Activated CD4-positive, alpha-beta T cell treated with anti-CD3 and anti-CD28 coated beads, Interleukin-2, Interleukin-4, amounts not matched to agents 100 ng/mL and 50 ng/mL, durations not matched to agents 16 hours and 8 hours (primary cell): ENCODE measurements at places on chromosomes 5 and 9.

DNA sequence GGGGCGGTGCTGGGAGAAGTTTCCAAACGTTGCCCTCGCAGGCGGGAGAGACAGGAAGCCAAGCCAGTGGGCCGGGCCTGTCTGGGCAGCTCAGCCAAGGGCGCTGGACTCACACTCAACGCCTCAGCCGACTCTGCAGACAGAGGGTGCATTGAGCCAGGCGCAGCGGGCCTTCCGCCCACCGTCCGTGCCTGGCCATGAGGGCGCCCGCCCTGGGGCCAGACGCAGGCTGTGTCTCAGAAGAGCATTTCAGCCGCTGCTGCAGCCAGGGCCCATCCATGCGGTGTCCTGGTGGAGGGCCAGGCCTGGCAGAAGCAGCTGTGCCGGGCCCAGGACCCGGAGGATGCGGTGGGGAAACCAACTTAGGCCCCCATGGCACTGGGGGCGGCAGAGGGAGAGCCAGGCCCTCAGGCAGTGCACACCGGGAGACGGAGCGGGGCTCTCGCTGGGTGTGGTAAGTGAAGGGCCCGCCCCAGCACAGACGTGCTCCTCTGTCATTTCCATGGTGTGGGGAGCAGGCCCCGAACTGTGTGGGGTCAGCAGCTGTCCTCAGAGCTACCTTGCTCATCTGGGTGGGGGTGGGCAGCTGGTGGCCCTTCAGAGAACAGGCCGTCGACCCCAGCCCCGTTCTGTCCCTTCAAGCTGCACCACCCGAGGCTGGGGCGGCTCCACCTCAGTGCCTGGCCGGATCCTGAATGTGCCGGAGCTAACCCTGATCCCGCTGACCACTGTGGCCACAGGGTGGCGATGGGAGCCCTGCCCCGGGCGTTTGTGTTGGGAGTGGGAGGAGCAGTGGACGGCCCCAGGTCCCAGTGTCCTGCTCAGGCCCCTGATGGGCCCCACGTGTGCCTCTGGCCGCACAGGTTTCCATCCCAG, 18.0 kb downstream of the DNLZ start:
- no peak for DNase-seq

GRCh38 chr5:68359699-68360098, 144.1 kb downstream of the PIK3R1 start:
- no peak for DNase-seq

DNA sequence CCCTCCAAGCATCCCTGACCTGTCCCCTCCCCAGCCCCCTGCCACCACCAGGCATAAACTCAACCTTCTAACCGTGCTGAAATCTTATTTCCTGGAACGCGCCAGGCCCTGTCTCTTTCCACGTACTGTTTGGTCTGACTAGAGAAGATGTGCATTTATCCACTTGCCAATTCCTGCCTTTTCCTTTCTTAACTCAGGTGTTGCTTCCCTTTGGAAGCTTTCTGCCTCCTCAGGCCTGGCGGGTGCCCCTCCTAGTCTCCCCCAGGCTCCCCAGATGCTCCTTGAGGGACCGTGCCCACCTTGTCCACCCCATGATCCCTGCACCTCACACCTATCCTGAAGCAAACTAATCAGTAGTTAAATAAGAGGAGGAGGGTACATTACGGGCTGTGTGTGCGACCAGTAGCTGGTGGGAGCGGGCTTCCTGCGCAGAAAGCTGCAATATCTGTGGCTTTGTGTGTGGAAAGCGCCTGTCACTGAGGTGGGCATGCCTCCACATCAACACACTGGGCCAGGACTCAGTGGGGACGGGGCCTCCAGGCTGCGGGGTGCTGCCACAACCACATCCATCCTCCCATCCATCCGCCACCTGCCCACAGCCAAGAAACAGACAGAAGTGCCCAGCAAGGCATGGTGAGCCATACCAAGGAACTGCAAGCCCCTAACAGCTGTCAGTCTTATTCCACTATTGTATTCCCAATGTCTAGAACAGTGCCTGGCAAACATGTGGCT, 73.5 kb downstream of the COL23A1 start:
- DNase-seq: no peak

DNA sequence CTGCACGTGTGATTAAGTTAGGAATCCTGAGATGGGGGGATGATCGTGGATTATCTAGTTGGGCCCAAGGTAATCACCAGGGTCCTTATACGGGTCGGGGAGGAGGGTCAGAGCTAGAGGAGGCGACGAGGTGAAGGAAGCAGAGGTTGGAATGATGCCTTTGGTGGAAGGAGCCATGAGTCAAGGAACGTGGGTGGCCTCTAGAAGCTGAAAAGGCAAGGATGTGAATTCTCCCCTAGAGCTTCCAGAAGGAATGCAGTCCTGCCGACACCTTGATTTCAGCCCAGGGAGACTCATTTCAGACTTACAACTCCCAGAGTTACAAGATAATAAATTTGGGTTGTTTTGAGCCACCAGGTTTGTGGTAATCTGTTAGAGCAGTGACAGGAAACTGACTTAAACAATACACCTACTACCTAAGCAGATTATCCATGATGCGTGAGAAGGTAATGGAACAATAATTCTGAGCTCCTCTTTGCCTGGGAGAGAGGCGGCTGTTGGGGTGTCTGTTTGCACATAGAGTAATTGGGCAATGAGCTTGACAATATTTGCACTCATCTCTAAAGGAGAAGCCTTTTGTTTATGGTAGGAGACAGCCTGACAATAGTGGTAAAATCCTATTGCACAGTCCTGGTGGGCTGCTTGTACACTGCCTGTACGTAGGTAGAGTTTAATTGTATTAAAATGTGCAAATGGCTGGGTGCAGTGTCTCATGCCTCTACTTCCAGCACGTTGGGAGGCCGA, 129.3 kb upstream of the IER5L start:
- no peak for DNase-seq

GRCh38 chr9:90540734-90541133, 101.9 kb downstream of the DIRAS2 start:
- no peak for DNase-seq

DNA sequence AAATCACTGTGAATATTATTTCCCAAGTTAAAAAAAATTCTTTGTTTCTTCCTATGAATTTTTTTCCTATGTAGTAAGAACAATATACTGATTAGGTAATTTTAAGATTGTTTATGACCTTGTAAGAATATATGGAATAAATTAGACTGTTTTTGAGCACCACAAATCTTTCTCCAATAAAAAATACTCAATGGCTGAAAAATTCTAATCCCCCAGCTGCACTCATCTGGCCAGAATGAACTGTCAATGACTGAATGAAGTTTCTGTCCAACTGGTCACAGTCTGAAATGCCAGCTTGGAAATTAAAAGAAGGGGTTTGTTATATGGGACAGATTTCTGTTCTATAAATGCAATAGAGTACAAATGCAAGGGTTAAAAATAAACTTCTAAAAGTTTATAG, 569.5 kb upstream of the SEMA6A start:
- DNase-seq: no peak
